ENCODE measurements at places on chromosomes 4 and X.
A peak's percentile ranks its signal among the peaks of the same experiment; 100 is the strongest.

- DNase-seq: no peak
Observed at GRCh38 chr4:77167866-77168265, 10.9 kb downstream of the CCNG2 start.

- DNase-seq: peak; percentile 38
Observed at GRCh38 chr4:123651066-123651465, 254.5 kb downstream of the SPRY1 start.

DNA sequence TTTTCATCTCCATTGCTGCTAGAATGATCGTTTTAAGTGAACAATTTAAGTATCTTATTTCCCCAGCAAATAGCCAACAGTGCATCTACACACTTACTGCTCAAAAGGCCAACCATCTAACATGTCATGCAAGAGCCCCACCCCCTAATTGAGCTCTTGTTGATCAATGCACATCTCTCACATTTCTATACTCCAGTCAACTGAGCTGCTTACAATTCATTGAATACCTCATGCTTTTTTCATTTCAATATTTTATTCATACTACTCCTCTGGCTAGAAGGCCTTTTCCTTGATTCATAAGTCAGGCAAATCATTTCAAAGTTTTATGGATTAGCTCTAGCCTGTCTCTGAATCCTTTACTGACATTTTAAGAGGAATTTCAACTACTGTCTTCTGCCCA is 79.0 kb upstream of the WDR17 start:
- DNase-seq: no peak

DNA sequence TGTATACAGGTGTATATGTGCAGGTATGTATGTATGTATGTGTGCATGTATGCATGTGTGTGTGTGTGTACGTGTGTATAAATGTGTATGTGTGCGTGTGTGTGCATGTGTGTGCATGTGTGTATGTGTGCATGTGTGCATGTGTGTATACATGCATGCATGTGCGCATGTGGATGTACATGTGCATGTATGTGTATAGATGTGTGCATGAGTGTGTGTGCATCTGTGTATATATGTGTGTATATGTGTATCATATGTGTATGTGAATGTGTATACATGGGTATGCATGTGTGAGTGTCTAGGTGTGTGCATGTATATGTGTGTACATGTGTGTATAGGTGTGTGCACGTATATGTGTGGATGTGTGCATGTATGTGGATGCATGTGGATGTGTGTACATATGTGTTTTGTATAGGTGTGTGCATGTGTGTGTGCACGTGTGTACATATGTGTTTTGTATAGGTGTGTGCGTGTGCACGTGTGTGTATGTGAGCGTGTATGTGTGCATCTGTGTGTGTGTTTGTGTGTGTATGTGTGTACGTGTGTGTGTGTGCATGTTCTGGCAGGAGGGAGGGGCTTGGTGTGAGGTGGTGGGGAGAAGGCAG is 6.0 kb downstream of the BGN start:
- no peak for DNase-seq

GRCh38 chr4:110823251-110823650 is 200.4 kb upstream of the PITX2 start:
- DNase-seq: no peak

GRCh38 chr4:150570862-150571261 is 11.1 kb upstream of the MAB21L2 start:
- peak; percentile 40 for DNase-seq

DNA sequence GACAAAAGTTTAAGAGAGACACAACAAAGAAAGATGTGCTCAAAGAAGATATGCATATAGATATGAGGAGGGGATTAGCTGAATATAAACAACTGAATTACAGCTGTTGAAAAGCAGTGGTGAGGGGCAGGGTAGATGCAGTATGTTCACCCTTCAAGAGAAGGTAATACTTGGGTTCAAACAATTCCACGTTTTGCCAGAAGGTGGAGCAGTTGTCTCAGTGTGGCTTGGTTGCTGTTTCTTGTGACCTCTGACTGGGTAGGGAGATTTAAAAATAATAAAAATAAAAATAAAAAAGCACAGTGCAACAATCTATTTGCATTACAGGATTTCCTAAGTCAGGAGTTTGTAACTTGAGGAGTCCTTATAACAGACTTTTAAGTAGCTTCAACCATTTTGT is 23.3 kb downstream of the PHOX2B start:
- DNase-seq: no peak

DNA sequence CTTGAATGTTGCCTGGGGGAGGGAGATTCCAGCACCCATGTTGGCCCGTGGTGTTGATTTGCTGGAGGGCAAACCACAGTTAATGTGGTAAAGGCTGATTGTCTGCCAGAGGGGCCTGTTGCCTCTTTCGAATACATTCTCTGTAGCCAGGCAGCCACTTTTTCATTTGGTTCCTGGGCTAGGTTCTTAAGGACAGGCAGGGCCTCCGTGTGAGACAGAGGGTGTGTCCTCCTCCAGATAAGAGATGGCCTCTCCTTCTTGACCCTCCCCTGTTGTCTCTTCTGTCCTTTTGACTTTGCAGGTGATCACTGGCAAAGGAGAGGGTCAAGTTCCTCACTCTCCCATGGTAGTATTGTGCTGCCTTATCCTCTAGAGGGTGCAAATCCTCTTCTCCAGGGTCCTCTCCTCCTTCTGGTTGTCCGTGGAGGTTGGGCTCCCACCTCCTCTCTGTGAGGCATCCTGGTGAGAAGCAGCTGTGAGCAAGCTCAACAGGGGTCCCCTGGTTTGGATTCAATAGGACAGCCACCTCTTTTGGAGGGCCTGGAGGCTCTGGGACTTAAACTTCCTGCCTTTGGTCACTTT is 44.9 kb downstream of the ZNF182 start:
- DNase-seq: peak; percentile 4

DNA sequence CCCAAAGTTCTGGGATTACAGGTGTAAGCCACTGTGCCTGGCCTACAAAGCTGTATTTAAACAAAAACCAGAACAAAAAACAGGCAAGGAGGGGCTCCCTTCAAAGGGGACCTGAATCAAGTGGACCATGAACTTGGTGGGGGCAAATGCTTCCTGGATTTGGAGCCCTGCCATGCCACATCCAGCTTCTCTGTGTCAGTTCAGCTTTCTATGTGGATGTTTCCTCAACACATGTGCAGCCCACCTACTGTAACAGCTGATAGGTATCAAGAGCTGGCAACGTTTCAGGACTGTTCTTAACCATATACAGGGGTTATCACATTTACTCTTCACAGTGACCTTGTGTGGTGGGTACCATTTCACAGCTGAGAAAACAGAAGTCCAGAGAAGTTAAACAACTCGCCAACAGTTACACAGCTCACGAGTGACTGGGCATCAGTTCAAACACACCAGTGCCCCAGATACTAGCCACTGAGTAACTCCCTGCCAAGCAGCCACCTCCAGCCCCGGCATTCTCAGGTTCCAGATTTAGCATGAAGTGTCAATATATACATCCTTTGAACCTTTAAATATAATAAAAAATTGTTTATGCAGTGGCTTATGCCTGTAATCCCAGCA is 7.5 kb downstream of the GPR143 start:
- DNase-seq: peak; percentile 4

- peak; percentile 54 for DNase-seq
Observed at GRCh38 chr4:23135792-23136645, 443.3 kb downstream of the GBA3 start.

DNA sequence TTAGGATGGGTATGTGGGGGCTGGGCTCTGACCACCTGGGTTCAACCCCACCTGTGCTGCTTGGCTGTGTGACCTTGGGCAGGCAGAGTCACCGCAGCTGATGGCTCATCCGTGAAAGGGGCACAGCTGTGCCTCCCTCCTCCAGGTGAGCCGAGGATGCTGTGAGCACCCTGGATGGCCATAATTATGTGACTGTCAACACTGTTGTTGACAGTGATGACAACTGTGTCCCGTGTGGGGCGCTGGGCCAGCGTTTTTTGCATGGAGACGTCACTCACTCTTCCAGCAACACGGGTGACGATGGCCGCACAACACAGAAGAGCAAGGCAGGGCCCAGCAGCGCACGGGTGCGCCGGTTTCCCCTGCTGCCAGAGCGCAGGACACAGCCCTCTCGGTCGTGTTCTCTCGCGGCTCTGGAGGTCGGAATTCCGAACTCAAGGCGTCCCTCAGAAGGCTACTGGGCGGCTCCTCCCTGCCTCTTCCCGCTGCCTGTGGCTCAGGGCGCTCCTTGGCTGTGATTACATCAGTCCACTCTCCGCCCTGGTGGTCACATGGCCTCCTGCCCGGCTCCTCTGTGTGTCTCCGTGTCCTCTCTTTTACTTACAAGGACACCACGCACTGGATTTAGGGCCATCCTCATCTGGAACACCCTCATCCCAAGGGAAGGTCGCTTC is 1.3 kb downstream of the SH3TC1 start:
- no peak for DNase-seq

DNA sequence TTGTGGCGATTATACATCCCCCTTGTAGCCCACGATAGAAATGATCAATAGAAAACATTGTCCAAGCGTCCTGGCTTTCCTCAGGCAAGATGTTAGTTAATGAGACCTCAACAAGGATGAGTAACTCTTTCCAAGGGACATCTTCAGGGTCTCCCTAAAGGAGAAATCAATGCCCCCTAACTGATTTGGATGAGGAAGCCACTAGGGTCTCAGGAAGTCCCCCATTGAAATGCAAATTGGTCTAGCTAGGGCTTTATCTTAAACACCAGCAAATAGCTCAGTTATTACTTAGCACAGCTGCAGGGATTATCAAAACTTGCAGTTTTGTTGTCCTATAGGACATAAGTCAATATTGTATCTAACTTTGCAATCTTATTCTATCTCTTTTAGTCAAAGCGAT is 721.5 kb downstream of the IL1RAPL1 start:
- no peak for DNase-seq

DNA sequence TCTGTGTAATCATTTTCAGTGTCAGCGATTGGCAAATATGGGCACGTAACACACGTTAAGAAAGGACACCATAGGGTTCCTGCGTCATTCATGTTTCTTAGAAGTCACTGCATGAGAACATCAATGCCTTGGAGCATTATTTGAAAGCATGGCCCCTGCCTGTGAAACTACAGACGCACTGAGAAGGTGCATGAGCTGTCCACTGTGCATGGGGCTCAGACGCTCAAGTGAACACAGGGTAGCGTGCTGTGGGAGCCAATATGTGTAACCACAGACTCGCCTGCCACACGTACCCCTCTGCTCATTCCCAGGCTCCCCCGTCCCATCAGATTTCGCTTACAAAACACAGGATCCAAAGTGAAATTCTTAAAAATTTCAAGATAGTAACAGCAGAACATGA is 6.5 kb downstream of the PPP2R2C start:
- no peak for DNase-seq

GRCh38 chr4:5750052-5750945 is 39.3 kb downstream of the EVC start:
- DNase-seq: no peak

GRCh38 chr4:26319949-26320537 is 771 bp upstream of the RBPJ start:
- DNase-seq: no peak

DNA sequence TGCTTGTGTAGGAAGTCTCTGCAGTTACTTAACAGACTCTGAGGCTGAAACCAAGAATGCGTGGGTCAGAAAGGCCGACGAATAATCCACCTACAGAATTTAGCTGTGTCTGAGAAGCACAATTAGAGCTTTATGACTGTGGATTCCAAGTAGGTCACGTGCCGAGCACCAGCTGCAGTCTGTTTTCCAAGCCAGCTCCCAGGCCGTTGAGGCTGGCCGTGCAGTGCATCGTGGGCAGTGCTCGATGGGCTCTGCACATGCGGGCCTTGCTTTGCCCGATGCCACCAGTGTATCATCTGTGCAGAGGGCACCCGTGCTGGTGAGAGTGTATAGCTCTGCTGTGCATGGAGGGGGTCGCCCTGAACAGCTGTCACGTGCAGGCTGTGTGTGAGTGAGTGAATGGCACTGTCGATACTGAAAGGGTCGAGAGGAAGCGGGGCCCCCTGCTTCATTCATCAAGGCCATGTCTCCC is 67.5 kb upstream of the CLDN34 start:
- DNase-seq: no peak

DNA sequence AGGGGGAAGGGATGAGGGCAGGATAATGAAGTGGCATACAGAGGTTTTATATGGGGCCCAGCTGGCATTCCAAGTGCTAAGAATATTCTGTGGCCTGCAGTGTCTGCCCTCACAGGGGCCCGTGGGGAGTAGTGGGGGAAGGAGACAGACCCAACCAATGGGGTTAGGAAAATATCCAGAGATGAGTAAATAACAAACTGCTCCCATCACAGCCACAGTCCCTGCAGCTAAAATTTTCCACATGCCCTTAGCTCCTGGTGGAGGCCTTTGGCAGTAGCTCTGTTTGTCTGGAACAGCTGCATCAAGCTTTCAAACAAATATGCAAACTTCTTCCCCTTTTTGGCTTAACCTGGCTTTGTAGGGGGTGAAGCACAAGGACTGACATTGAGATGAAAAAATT is 3.1 kb downstream of the SRPX2 start:
- DNase-seq: no peak

DNA sequence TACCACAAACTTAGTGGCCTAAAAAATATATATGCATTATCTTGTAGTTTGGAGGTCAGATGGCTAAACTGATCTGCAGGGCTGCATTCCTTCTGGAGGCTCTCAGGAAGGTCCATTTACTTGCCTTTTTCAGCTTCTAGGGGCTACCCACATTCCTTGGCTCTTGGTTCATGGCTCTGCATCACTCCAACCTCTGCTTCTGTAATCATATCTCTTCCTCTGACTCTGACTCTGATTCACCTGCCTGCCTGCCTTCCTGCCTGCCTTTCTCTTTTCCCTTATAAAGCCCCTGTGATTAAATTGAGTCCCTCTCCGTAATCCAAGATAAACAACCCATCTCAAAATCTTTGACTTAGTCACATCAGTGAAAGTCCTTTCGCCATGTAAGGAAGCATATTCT is 25.0 kb upstream of the FRMPD4 start:
- no peak for DNase-seq

DNA sequence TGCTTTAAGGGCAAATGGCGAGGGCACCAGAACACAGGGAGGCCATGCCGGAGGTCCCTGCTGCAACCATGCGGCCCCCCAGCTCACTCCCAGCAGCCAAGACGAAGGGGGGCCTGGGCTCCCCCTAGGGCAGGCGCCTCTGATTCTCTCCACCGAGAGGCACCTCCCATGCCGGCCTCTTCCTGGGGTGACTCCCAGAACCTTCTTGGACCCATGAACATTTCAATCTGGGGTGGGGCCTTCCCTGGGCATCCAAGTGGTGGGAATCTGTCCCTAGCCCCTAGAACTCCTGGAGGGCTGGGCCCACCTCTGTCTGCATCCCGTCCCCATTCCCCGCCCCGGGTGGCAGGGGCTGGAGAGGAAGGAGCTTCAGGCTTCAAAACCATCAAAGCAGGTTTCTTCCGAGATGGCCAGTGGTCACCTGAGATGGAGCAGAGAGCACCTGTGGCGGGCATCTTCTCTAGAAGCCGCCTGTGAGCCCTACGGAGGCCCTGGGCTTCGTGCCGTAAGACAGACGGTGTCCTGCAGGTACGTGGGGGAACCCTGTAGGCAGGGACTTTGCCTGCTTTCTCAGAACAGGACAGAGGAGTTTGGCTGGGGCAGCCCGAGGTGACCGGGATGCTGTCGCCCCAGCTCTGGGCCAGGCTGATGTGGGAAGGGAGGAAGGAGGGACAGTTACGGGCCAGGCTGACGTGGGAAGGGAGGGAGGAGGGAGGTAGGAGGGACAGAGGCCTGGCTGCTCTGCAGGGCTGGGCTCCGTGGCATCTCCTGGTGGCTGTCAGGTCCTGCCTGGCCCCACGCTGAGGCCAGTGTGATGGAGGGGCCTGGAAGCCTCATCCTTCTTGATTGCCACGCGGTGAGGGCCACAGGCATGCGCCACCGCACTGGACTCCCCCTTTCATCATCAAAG is 6.8 kb upstream of the SLC25A6 start:
- no peak for DNase-seq

All from NCI-H1092 treated with DMSO at 0.1 percent for 48 hours (cell line).